M059J (cell line): ENCODE measurements at places on chromosomes 11 and 22. TPM values are rescaled to one million over a fixed set of nuclear protein-coding genes. Genes with fewer than 3 reads are reported as not detected.
A peak's percentile ranks its signal among the peaks of the same experiment; 100 is the strongest.

Gene APOA4
- not detected in 2 replicates for total RNA-seq

- DNase-seq, result peak; percentile 58
Observed at GRCh38 chr11:103659206-103659618, 377.2 kb upstream of the DDI1 start.

Gene PARVG
- not detected in 2 replicates for total RNA-seq

DNA sequence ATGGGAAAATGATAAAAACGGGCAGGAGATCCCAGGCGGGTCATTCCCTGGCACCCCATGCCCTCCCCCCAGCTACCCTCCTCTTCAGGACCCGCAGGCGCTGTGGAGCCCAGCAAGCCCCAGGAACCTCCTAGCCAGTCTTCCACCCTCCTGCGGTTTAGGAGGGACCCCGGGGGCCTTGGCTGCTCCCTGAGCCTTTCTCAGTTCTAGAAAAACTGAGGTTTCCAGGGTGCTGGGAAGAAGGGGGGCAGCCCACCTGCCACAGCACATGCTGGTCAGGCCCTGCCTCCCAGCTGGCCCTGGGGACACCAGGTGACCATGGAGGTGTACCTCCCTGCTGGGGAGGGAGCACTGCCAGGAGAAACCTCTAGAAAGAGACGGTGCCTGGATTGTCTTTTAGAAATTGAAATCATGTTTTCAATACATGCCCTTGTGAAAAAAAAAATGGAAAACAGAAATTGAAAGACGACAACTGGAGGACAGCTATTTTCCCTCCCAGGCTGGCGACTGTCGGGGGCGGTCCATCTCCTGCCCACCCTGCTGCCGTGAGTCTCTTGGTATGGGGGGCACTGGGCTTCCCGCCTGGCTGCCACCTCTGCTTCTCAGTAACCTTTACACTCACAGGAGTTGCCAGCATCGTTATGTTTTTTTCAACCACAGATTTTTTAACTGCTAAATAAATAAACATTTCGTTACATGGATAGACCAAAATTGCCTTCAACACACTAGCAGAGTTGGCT, 398.5 kb downstream of the TBC1D22A start:
- no peak for DNase-seq

Gene MOV10L1
- total RNA-seq, result 0.71 and 1.8 TPM in 2 replicates

Gene KCNJ1
- total RNA-seq, result not detected in 2 replicates

Gene MUC5AC
- total RNA-seq, result not detected in 2 replicates

DNA sequence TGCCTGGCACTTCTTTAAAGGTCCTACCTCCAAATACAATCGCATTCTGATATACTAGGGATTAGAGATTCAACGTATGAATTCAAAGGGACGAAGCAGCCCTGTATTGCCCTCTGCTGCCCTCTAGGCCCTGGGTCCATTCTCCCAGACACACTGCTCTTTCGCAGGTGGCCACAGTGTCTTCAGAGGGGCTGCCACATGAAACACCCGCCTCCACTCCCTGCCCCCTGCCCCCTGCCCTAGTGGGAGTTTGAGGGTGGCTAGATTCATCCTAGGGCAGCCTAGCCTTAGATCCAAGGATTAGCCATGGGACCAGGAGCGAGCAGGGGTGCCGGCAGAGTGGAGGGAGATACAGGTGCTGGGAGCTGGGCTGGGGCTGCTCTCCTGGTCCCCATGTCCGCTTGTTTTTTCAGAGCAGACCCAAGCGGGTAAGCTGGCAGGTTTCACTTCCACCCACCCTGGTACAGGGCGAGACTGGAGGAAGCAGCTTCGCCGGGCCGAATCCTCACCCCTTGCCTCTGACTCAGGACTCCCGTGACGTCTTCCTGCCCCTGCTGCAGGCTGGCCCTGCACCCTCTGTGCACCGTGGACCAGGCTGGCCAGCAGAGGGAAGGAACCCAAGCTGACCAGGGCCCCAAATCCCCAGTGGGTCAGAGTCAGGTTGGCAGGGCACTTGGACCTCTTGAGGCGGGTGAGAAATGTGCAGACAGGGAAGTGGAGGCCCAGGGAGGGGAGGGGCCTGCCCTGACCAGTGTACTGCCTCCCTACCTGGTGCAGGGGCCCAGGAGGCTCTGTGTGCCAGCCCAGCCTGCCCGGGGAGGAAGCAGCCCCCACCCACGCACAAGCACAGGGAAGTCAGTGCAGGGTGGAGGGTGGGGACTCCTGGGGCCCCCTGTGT, 28.4 kb upstream of the HMOX1 start:
- DNase-seq, result peak; percentile 25

DNA sequence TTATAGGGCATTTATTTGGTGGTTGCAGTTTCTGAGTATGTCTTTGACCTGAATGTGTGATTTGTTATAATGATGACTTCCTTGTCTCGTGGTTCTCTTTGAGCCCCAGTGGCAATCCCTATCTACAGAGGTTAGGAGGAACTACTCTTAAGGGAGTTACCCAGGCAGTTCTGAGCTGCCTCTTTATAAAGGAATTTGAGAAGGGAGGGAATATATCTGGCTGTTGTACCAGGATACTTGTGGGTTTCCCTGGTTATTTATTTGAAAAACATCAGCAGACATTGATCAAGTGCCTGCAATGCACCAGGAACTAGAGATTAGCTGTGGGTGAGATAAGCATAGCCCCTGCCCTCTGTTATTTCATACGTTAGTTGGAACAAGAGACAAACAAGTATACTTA, 243.5 kb upstream of the ARHGAP20 start:
- no peak for DNase-seq

GRCh38 chr22:50298937-50299784, 8.3 kb downstream of the PLXNB2 start:
- DNase-seq, result no peak

DNA sequence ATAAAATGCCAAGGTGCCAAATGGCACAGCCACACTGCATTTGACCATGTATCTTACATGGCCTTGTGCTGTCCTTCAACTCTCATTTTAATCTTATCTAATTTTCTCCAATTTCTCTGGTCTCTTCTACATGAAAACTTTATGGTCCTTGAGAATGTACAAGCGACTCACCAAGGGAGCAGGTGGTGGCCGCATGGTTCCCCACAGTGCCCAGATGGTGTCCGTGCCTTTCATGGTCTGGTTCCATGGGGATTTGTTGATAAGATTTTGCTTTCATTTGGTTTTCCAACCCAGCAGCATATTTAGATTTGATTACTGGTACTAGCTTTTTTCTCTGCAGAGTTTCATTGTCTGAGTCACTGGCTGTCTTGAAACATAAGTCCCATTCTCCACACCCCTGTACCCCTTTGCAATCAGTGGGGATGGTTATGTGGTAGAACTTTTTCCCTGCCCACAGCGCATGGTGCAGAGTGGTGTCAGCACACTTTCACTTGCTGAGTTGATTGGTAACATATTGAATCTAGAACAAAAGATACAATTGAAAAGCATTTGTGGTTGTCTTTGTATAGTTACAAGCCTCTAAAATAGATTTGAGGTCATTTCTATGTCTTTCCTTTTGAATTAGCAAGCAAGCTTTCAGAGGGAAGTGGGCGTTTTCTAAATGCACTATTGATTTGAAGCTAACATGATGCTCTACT, 24.1 kb downstream of the ZNRF3 start:
- no peak for DNase-seq

- no peak for DNase-seq
Observed at GRCh38 chr11:111935317-111936039, 1.7 kb upstream of the DIXDC1 start.

Gene MMP13
- 96.9 and 103 TPM in 2 replicates for total RNA-seq

Gene WT1
- 4.6 and 5.9 TPM in 2 replicates for total RNA-seq

DNA sequence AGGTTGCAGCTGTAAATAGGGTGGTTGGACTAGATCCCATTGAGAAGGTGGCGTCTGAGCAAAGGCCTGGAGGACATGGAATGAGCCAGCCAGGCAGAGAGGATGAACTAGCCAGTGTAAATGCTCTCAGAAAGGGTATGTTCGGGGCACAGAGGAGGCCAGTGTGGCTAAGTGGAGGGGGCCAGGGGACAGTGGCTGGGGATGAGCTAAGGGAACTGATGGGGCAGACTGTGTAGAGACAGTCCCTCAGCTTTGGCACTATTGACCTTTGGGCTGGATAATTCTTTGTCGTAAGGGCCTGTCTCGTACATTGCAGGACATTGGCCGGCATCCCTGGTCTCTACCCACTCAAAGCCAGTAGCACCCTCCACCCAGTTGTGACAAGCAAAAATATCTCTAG, 43.7 kb upstream of the ISX start:
- DNase-seq, result no peak

- peak; percentile 67 for DNase-seq
Observed at GRCh38 chr11:11748706-11749365, 92.9 kb upstream of the USP47 start.

DNA sequence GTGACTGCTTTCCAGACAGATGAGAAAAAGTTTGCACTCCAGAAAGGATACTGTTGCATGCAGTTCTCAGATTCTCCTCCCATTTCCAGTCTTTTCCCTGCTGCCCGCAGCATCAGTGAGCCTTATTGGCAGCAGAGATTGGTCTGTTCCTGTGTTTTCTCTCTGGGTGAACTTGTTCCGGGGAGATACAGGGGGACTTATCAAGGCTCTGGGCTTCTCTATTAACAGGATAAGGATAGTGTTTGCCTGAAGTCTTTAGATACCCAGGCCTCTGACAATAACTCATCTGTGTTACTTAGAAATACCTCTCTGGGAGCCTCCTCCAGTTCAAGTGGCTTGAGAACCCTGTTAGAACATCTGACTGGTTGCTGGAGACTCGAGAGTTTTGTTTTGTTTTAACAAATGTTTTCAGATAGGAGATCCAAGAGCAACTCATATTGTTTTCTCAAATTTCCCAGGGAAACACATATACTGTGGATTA, 154.7 kb downstream of the BLID start:
- no peak for DNase-seq

Gene SAMM50
- total RNA-seq, result 30.0 and 40.8 TPM in 2 replicates

Gene ENTHD1
- total RNA-seq, result not detected in 2 replicates

Gene CLCF1
- 16.2 and 22.6 TPM in 2 replicates for total RNA-seq

- DNase-seq, result no peak
Observed at GRCh38 chr11:90732486-90732885, 509.6 kb upstream of the CHORDC1 start.

Gene MRGPRF
- total RNA-seq, result 0.25 TPM in 1 of 2 replicates, not detected in the other

- DNase-seq, result no peak
Observed at GRCh38 chr11:24157316-24157715, 339.5 kb upstream of the LUZP2 start.

DNA sequence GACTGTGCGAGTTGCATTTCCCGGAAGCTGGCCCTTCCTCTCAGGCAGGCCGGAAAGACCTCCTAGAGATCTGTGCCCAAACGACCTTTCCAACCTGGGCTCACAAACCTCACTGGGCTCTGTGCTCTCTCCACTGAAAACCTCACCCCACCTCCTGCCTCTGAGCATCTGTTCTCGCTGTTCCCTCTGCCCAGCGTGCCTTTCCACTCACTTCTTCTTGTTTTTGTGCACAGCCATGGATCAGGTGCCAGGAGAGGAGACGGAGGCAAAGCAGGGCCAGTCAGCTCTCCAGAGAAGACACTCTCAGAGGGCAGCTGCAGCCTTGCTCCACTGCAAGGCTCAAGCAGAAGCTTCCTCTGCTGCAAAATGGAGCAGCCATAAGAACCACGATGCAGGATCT, 10.9 kb upstream of the CPT1A start:
- DNase-seq, result no peak

DNA sequence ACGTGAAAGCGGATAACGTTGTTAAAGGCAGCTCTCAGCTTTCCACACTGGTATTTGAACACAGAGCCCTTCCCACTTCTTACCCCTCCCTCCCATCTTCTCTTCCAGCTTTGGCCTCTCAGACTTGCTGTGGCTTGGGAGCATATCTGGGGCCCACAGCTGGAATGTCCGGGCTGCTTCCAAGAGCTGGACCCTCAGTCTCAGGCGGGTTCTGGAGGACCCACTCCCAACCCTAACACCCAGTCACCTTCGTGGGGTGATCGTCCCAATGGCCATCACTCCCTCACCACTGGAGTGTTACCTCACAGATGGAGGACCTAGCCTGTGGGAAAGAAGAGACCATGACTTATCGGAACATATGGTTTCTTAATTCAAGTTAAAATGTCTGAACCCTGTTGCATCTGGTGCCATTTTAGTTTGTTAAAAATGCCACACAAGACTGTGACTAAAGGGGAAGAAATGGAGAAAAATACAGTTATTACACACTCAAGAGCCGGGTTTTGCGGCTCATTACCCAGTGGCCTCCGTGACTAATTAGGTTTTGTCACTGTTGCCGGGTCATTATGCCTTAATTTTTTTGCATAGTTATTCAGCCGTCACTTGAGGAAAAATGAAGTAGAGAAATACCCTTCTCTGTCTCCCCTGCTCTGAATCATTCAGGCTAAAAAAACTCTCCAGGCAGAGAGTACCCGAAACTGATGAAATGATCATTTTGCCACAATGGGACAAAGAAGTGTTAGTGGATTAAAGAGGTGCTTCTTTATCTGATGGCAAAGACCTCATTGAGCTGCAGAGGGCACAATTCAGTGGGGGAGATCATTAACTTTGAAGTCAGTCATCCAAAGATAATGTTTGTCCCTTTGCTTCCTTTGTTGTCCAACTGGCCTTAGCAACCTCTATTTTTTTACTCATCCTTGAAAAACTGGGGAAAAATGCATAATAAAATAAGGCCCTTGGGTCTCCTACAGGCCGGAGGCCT, 87.2 kb upstream of the HTATIP2 start:
- DNase-seq, result no peak

DNA sequence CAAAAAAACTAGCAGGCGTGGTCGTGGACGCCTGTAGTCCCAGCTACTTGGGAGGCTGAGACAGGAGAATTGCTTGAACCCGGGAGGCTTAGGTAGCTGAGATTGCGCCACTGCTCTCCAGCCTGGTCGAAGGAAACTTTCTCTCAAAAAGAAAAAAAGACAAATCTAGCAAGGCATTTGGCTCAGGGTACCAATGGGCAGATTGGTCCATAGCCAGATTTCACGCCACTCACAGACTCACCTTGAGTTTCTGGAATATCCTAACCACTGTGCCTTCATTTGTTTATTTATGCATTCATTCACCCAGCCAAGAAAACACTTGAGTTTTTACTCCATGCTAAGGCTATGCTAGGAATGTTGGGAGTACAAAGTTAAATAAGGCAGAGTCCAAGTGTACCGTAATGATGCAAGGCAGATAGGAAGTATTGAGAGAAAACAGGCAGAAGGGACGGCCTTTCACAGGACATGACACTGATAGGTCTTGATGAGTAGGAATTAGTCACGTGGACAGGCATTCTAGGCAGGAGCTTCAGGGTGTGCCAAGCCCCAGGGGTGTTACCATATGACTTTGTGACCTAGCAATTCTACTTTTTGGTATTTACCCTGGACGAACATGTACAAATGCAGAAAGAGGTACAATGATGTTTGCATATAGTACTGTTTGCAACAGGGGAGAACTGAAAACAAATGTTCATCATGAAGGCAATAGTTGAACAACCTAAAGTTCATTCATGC, 3.0 kb upstream of the PACSIN3 start:
- DNase-seq, result peak; percentile 84
